ENCODE measurements at places on chromosomes 13 and 19. TPM values are rescaled to one million over a fixed set of nuclear protein-coding genes. Genes with fewer than 3 reads are reported as not detected.

OLFM4 gene
- total RNA-seq: not detected

EBI3 gene
- not detected for total RNA-seq

ICAM5 gene
- 0.10 TPM for total RNA-seq

CGB5 gene
- not detected for total RNA-seq

SLC10A2 gene
- not detected for total RNA-seq

CEACAM16 gene
- not detected for total RNA-seq

GRK1 gene
- not detected for total RNA-seq

ZNF627 gene
- total RNA-seq: 6.0 TPM

HRC gene
- not detected for total RNA-seq

LGALS16 gene
- total RNA-seq: not detected

SBK2 gene
- total RNA-seq: not detected

LENG8 gene
- 471 TPM for total RNA-seq

PCDH9 gene
- total RNA-seq: 0.50 TPM

CCDC194 gene
- total RNA-seq: 0.44 TPM

PGLYRP2 gene
- total RNA-seq: not detected

- DNase-seq: no peak
Observed at GRCh38 chr19:51469162-51469561, 9.2 kb upstream of the CEACAM18 start.

DNA sequence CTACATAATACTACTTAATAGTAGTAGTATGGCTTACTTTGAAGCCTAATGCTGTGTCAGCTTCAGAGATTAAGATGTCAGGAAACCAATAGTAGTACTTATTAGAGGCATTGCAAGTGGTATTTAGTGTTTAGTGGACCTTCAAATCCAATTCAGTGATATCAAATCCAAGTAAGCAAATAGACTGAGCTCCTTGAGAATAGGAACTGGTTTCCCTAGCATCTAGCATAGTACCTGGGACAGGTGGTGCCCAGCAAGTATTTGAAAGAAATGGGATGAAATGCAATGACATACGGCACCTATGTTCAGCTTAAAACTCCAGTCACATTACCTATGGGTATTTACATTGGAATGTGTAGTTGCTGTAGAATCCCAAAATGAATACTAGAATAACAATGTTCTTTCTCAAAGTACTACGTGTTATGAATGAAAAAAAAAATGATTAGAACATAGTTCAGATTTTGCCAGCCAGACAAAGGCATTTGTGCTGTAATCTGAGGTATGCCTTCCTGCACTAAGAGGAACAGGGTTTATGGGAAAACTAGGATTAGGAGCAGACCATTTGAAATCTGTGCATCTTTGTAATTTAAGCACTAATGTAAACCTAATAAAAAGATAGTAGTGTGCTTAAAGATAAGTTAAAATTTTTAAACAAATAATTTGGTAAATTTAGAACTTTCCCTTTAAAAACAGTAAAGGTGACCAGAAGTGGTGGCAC, 17.1 kb downstream of the LSM14A start:
- no peak for DNase-seq

GRCh38 chr13:60716313-60716712, 319.3 kb downstream of the TDRD3 start:
- no peak for DNase-seq

DNA sequence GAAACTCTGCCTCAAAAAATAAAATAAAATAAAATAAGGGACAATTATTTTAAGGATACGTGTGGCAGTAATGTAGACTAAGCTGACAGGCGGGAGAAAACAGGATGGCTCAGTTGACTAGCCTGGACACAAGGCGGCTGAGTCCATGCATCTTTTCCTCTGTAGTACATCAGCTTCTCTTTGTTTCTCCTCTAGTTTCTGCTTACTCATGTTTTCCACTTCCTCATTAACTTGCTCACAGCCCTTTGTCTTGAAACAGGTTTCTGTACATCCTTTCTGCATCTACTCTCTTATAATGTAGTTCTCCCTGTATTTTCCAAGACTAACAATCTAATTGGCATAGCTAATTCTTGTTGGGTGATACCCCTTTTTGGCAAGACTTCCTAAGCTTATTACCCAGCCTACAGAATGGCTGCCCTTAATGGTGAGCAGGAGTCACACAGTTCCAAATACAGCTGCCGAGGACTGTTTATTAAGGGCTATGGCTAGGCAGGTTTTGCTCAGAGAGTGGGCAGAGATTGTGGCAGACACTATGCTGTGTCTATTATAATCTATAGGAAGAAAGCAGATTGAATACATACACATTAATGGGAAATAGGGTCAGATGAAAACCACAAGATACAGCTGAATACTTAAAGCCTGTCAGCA, 58.7 kb upstream of the KLF5 start:
- no peak for DNase-seq

DNA sequence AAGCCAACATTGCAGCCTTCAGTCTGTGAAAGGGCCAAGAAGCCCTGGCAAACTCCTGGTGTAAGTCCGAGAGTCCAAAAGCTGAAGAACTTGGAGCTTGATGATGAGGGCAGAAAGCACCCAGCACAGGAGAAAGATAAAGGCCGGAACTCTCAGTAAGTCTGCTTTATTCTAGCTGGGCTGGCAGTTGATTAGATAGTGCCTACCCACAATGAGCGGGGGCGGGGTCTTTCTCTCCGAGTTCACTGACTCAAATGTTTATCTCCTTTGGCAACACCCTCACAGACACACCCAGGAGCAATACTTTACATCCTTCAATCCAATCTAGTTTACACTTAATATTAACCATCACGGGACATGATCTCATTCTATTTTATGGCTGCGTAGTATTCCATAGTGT, 1317.1 kb downstream of the SLITRK1 start:
- DNase-seq: no peak

DNA sequence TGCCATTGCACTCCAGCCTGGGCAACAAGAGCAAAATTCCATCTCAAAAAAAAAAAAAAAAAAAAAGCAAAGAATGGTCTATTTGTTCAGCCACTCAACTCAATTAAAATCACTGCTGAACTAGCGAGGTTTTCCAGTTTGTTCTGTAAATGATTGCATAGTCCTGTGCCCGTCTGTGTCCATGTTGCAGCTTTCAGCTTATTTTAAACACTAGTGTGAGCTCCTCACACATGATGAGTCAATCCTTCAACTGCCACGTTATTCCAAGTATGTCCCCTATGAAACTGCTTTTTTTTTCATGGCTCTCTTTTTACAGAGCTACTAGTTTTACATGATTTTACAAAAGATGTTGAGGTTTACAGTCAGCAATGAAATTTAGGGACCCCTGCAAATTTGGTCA, 12.2 kb downstream of the SUGP2 start:
- DNase-seq: no peak

DNA sequence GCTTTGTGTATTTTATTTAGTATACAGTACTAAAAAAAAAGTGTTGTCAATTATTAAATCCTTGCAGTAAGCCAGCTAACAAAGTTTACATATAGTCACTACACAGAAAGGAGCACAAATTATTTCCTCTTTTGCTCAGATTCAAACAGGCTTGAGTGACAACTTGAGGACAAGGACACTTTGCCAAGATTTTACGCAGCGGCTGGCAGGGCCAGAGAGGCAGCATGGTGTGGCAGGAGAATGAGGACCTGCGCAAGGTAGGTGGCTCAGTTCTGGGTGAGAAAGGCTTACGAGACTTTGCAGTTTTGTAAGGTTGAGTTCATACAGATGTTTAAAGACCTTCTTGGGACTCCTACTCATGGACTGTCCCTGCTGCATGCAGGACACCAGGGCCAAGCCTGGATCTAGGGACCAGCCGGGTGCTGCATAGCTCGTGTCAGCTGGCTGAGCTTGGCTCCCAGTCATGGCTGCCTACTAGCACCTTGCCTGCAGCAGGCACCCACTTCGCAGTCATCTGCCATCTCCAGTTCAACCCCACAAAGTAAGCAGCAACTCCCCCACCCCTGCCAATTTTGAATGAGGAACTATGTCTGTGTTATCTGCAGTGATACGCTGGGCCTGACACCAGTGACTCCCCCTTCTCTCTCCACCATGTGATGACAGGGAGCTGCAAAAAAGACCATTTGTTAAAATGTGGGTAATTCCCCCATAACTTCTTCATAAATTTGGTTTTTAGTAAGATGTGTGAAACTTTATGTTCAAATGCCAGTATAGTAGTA, 3.7 kb upstream of the TUBA3C start:
- no peak for DNase-seq

GRCh38 chr13:26228096-26228495, 6.0 kb upstream of the RNF6 start:
- DNase-seq: no peak

- no peak for DNase-seq
Observed at GRCh38 chr19:42857544-42857867, 22.0 kb downstream of the PSG1 start.

DNA sequence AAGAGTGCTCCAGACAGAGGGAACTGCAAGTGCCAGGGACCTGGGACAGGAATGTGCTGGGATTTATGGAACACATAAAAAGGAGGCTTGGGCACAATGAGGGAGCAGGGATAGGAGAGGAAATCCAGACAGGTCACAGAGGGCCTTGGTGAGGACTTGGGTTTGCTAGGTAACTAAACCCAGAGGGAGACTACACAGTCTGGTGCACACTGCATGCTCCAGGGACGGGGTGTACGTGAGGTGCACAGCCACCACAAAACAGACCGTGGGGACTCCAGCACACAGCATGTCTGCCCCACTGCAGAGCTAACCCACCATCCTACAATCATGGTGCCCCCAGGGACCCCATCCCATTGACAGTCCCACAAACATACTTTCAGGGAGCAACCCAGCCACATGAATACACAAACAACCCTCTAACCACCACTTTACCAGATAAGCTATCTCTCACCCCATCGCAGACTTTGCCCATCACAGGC, 5.5 kb upstream of the ZFP36 start:
- DNase-seq: no peak

GRCh38 chr19:2612619-2613249, 89.8 kb downstream of the GNG7 start:
- no peak for DNase-seq

- DNase-seq: no peak
Observed at GRCh38 chr19:4083677-4084546, 17.2 kb upstream of the ZBTB7A start.

- no peak for DNase-seq
Observed at GRCh38 chr13:68176475-68176874, 946.3 kb upstream of the PCDH9 start.

GRCh38 chr19:16327501-16327900, 2.9 kb downstream of the KLF2 start:
- no peak for DNase-seq

DNA sequence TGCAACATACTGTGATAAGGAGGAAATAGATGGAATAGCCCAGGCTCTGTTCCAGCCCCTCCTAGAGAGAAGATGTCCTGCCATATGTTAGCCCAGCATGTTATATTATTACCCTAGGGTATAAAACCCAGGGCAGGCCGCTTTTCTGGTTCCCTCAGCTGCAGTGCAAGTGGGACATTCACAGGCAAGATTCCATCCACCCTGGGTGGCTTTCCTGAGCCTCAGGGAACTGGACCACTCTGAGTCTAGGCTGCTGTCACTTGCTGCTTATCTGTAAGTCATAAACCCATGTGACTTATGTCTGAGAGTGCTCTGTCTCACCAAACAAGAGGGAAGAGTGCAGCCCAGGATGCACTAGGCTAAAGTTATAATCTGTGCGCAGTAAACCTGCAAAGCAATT, 413.2 kb downstream of the MZT1 start:
- no peak for DNase-seq

DNA sequence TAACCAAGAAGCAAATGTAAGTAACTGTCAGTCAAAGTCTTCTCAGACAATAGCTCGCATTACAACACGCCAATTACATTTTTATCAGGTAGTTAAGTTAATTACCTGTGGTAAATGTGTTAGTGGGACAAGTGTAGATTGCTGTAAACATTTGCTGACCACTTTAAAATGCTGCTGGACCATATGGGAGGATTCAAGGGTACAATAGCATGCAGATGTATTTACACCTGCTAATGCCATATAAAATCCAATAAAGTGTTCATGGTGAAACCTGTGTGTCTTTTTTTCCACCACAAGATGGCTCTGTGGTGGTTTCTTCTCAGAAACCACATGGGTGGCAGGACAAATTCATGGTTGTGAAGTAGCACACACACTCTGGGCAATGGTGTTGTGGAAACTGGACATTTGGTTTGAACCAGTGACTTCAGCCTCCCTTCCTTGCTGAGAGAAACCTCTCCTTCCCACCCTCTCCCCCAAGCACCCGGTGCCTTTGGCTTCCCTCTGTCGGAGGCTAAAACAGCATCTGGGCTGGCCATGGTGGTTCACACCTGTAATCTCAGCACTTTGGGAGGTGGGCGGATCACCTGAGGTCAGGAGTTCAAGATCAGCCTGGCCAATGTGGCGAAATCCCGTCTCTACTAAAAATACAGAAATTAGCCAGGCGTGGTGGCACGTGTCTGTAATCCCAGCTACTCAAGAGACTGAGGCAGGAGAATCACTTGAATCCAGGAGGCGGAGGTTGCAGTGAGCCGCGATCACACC, 18.1 kb upstream of the GTF3A start:
- no peak for DNase-seq

- no peak for DNase-seq
Observed at GRCh38 chr19:18392926-18393325, 4.5 kb downstream of the LRRC25 start.

GRCh38 chr13:23953860-23954512, 56.7 kb upstream of the C1QTNF9B start:
- no peak for DNase-seq

GRCh38 chr19:54152878-54153524, 6.5 kb downstream of the LENG1 start:
- DNase-seq: no peak

- DNase-seq: no peak
Observed at GRCh38 chr19:15123900-15124299, 16.7 kb downstream of the SYDE1 start.

DNA sequence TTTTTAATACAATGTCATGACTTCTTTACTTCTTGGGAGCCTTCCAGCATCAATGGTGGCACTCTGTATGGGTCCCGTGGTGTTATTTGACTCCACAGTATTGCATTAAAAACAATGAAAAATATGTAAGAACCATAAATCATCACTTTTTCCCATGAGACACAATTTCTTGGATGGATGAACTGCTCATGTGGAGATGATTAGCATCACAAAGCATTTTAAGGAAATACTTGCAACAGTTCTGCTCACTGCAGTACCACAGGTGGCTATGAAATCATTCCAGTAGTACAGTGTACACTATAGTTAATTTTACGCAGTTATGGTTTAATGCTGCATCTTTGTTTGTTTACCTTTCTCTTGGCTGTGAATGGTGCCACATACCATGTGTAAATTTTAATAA, 37.2 kb upstream of the C1QTNF9B start:
- DNase-seq: no peak

Measured in T-helper 17 cell (primary cell).